ENCODE measurements at places on chromosomes 7 and 10.

DNA sequence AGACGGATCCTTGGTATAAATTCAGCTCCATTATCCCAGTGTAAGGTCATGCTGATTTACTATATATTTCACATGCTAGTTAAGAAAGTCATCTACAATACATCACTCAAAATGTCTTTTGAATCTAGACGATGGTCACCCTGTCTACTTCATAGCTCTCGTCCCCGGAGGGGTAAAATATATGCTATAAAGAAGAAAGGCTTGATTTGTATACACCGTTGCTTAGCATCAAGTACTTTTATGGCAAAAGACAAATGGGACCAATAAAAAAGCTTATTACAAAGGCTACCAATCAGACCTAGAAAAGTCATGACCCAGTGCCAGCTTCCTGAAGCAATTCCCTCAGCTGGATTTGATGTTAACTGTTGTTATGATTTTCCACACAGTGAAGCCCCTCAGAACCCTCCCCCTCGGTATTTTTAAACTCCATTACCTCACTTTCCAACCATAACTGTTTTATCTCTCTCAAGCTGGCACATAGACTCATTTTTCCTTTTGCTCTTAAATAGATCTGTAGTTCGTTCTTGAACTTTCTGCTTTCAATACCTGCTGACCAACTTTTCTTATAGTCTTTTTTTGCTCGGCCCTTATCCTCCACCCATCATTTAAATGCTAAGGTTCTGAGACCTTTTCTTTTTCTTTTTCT lies 104.9 kb downstream of the DOCK4 start:
- no peak for DNase-seq

- DNase-seq, result no peak
Measured at GRCh38 chr10:77279207-77279606, 358.4 kb downstream of the KCNMA1 start.

- no peak for DNase-seq
Measured at GRCh38 chr10:129385600-129385999, 81.4 kb upstream of the MGMT start.

GRCh38 chr10:99832439-99832838 lies 50.0 kb downstream of the ABCC2 start:
- no peak for DNase-seq

- no peak for DNase-seq
Measured at GRCh38 chr10:3090914-3091787, 23.8 kb downstream of the PFKP start.

- no peak for DNase-seq
Measured at GRCh38 chr7:142827951-142828500, 26.9 kb upstream of the EPHB6 start.

DNA sequence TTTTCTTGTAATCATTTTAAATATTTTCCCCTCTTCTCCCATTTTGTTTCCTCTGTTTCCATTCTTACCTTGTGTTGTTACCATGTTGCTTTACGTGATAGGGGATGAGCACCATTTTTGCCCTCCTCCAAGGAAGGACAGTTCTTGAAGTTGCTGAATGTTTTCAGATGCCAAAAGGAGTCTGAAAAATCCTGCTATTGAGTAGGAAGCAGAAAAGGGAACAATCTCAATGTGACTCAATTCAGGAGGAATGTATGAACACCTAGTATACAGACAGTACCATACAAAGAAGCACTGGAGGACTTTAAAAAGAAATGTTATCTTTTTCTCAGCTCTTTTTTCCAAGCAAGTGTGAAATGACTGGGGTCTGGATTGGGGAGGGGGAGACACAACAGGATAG lies 5.1 kb upstream of the NAMPT start:
- DNase-seq, result no peak

DNA sequence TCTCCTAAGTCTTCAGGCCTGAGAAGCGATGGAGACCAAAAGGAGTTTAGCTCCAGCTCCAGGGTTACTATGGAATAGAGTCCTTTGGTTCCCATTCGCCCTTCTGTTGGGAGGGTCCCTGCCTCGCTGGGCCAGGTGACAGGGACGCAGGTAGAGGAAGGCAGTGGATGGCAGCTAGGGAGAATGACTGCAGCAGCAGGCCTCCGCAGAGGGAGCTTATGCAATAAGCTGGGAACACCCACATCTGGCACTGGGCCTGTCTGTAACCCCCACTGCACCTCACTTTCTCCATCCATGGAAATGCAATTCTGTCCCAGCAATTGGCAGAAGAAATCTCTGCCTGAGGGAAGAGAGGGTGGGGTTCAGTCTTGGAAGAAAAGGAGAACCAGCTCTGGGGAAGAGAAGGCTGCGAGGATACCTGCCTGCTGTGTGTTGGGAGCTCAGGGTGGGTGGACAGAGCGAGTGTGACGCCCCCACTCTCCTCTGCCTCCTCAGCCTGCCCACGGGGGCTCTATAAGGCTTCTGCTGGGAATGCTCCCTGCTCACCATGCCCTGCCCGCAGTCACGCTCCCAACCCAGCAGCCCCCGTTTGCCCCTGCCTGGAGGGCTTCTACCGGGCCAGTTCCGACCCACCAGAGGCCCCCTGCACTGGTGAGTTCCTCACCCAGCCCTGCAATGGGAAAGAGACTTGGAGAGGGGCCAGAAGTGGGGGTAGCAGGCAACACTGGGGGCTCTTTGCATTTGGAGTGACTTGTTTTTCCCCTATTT lies 10.3 kb downstream of the EPHB6 start:
- DNase-seq, result no peak

- no peak for DNase-seq
Measured at GRCh38 chr7:67847092-67847787, 850.6 kb downstream of the TYW1 start.

- no peak for DNase-seq
Measured at GRCh38 chr10:97596101-97597082, 6.9 kb downstream of the C10orf62 start.
